ENCODE measurements at places on chromosomes 4 and X.

GRCh38 chrX:136189222-136189621 is 41.9 kb downstream of the FHL1 start:
- no peak for DNase-seq

DNA sequence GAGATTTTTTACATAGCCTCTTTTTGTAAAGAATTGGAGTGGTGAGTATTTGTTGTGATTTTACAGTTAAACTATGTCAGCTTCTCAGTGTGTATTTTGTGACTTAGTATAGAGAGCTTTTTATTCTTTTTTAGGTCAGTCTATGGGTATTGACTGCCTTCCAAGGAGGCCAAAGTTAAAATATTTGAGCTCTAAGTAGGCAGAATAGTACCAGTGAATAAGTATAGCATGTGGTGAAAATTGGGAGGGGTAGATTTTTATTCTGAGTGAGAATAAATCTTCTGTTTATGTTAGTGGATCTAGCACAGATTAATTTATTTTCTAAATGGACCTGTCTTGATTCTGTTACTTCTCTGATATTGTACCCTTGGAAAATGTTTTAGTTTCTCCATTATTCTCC is 37.5 kb downstream of the HERC3 start:
- DNase-seq, result no peak

- DNase-seq, result no peak
Observed at GRCh38 chr4:159778298-159778697, 675.4 kb downstream of the RAPGEF2 start.

GRCh38 chr4:123017078-123017477 is 94.7 kb upstream of the NUDT6 start:
- DNase-seq, result no peak

GRCh38 chr4:100555611-100556337 is 38.0 kb upstream of the EMCN start:
- DNase-seq, result no peak

GRCh38 chr4:85644061-85644460 is 169.1 kb downstream of the ARHGAP24 start:
- DNase-seq, result no peak

DNA sequence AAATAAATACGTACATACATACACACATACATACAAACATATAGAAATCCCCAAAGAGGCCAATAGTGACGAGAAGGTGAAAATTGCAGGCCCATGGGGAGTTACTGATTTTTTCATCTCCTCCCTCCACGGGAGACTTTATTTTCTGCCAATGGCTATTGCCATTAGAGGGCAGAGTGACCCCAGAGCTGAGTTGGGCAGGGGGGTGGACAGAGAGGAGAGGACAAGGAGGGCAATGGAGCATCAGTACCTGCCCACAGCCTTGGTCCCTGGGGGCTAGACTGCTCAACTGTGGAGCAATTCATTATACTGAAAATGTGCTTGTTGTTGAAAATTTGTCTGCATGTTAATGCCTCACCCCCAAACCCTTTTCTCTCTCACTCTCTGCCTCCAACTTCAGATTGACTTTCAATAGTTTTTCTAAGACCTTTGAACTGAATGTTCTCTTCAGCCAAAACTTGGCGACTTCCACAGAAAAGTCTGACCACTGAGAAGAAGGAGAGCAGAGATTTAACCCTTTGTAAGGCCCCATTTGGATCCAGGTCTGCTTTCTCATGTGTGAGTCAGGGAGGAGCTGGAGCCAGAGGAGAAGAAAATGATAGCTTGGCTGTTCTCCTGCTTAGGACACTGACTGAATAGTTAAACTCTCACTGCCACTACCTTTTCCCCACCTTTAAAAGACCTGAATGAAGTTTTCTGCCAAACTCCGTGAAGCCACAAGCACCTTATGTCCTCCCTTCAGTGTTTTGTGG is 180.7 kb downstream of the AR start:
- no peak for DNase-seq

- DNase-seq, result peak; percentile 51
Observed at GRCh38 chr4:89837385-89837992, 528 bp upstream of the SNCA start.
